ENCODE measurements at places on chromosomes 11 and 22.

DNA sequence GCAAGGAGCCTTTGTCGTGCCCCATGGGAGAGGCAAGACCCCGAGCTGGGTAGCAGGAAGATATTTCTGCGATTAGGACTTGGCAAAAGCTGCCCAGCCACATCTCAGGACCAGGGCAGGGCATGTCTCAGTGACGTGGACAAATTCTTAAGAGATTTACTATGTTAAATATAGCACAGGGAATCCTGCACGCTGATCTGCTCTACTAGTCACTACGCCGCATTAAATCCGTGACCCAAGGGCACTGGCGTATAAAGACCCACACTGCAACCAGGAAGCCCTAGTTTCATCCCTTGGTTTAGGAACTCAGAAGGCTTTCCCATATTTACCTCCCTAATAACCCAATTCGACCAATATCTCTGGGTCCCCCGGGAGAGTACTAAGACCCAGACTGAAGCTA, 35.1 kb downstream of the AP1B1 start:
- DNase-seq = no peak

GRCh38 chr22:37309211-37310074, 27.1 kb downstream of the CYTH4 start:
- peak; percentile 47 for DNase-seq

GRCh38 chr11:108902027-108902469, 237.2 kb downstream of the DDX10 start:
- DNase-seq = no peak

DNA sequence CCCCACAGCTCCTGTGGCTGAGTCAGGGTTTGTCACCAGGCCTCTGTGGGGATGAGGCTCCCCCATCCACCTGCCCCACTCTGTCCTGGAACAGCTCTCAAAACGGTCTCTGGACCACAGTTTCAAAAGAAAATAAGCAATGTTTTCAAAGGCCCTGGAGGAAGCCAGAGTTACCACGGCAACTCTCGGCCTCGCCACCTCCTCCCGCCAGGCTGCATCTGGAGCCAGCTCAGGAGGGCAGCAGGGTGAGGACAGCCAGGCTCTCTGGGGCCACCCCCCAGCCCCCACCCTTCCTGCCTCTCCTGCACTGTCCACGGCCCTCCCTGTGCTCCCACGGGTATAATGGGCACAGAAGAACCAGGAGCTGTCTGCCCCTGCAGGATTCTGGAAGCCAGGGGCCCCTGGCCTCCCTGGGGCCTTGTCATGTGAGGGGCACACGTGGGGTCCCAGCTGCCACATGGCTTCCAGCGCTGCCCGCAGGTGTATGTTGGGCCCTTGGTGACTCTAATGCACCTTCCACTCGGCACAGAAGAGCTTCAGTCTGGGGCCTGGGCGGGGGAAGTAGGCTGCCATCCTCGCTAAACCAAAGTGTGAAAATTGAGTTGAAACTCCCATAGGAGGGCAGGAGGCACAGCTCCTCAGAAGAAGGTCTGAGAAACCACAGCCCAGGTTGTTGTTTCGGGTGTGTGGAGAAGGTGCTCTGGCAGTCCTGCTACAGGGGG, 10.3 kb downstream of the CD81 start:
- DNase-seq = no peak

GRCh38 chr11:43242401-43242800, 69.4 kb upstream of the API5 start:
- no peak for DNase-seq

DNA sequence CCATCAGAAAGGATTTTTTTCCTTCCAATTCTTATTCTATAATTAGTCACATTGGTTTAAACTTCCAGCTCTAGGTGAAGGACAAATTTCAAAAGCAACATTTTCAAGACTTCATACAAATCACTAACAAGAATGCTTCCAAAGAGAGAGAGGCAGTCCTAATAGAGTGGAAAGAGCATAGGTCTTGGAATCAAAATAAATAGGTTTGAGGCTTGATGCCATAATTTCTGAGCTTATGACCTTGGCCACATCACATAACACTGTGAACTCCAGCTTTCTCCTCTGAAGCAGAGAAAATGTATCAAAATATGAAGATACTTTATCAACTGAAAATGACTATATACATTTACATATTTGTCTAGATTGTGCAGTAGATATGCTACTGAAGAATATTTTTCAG, 246.8 kb downstream of the GRM5 start:
- no peak for DNase-seq

- no peak for DNase-seq
These were observed 168.5 kb downstream of the ARHGAP42 start for GRCh38 chr11:100855466-100856067.

DNA sequence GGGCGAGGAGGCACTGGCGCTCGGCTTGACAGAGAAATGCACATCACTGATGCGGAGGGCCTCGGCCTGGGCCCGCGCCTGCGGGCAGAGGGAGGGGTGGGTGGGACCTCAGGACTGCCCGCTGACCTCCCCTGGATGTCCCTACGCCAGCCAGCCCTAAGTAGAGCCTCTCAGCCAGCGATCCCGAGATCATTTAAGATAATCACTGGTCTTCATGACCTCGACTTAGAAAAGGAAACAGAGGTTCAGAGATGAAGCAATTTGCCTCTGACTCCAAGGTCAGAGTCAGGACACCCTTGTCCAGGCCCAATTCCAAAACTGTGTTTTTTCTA, 4.9 kb downstream of the CBX6 start:
- DNase-seq = no peak

GRCh38 chr22:25656724-25657123, 85.3 kb upstream of the MYO18B start:
- no peak for DNase-seq

DNA sequence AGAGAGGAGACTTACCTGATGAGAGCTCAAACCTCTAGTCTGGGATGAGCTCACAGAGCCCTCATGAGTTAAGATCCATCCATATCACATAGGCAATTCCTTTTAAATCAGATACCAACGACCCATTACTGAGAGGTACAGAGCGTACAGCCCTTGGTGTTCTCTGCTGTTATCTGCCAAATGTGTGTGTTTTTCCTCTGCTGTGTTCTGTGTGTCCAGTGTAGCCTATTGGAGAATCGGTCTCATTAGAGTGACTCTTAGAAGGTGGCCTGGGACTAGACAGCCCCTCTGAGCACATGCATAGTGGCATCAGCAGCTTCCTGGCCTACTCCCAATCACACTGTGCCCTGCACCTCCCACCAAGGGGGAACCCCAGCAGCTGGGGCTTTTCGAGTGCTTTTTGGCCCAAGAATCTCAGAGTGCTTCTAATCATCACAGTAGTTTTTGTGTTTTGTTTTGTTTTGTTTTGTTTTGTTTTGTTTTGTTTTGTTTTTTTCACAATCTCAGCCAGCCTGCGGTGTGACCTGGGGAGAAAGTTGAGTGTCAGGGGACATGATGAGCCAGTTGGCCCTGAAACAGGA, 25.4 kb downstream of the TP53AIP1 start:
- DNase-seq = peak; percentile 20

- DNase-seq = peak; percentile 8
These were observed 679.9 kb upstream of the CCDC179 start for GRCh38 chr11:23540101-23540561.

DNA sequence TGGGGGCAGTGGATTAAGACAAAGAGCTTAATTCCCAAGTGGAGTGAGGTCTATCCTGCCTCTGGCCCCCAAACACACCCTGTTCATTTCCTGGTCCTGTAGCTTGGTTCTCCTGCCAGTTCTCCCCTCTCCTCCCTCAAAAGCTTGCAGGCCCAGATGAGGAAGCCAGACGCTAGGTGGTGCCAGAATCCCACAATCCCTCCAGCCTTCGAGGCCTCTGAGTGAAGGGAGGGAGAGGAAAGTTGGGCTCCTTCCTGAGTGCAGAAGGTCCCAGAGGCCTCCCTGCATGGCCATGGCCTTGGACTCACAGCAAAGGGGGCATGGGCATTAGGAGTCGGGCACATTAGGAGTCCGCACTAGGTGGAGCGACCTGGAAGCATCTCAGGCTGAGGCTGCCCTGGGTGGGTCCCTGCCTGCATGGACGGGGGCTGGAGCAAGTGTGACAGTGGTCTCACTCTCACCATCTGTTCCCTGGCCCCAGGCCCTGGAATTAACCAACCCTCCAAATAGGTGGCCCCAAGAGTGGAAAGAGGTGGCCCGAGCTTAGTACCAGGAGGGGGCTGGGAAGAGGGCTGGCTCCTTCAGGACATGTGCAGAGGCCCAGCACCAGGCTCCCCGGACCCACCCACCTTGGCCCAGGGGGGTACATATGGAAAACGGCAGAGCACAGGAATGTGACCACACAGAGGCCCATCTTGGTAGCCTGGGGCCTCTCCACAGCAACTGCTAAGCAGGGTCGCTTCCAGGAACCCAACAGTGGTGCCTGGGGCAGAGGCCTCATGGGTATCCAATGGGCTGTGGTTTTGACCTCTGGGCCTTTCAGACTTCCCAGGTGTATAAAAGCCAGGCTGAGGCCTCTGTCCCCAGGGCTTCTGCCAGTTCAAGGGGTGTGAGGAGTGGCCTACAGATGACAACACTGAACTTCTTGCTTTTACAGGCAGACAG, 5.2 kb downstream of the FXYD2 start:
- no peak for DNase-seq

DNA sequence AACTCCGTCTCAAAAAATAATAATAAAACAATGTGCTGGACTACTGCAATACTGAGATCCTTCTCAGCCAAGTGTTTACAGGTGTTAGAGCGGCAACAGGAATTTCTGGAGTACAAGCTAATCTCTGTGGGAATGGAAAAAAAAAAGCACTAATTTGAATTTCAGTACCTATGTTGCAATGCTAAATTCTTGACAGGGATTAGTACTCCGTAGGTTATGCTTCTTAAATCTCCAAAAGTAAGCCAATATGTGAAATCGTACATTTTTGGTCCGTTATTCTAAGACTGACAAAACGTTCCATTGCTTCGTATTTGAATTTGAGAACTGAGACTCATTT, 1.1 kb downstream of the ATL3 start:
- no peak for DNase-seq

DNA sequence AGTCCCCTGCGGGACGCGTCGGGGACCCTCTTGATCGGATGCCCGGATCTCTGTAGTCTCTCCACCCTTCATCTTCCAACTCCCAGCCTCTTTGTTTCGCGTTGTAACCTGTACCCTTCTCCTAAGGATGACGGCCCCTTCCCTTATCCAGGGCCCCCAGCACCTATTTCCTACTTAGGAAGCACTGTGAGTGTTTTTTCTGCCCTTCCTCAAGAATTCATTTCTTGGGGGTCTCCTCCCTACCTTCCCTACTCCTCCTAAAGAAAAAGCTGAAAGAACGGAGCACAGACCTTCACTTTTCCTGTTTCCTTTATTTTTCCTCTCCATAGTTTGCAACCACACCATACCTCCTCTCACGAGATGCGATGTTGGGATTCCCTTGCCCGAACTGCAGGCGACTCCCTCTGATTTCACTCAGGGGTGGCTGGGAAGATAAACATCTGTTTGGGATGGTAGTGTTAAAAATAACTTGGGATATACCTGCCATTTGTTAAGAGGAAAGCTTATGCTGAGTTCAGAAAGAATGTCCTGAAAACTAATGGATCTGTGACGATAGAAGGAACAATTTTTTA, 593 bp downstream of the FAM118B start:
- DNase-seq = no peak

GRCh38 chr11:128424851-128425285, 162.5 kb downstream of the ETS1 start:
- no peak for DNase-seq

GRCh38 chr11:45945397-45945999, 23.0 kb downstream of the LARGE2 start:
- DNase-seq = no peak
